ENCODE measurements at places on chromosomes 5 and 9.

DNA sequence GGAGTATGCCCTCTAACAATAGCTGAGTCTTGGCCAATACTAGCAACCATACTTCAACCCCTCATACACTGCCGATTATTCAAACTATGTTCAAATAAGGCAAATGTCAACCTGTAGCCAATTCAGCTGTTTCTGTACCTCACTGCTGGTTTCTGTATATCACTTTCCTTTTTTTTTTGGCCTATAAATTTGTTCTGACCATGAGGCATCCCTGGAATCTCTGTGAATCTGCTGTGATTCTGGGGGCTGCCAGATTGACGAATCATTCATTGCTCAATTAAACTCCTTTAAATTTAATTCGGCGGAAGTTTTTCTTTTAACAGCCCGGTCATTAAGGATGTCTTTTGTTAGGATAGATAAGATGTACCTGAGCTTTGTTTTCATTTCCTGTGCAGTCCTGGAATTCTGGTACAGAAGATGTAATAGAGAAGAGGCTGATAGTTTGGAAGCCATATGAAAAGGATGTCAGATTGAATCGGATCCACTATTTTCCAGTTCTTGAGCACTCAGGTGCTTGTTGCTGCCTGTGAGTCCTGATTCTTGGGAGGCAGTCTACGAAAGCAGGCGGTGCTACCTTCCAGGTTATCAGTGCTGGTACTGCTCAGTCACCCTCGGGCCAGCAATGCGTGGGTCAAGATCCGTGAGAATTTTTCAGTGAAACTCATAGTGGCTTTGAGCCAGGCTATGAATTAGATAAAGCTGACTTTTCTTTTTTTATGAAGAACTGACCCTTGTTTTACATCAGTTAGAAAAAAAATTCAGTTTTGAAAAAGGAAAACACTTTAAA, 106.2 kb upstream of the TUT7 start:
- DNase-seq, result no peak

DNA sequence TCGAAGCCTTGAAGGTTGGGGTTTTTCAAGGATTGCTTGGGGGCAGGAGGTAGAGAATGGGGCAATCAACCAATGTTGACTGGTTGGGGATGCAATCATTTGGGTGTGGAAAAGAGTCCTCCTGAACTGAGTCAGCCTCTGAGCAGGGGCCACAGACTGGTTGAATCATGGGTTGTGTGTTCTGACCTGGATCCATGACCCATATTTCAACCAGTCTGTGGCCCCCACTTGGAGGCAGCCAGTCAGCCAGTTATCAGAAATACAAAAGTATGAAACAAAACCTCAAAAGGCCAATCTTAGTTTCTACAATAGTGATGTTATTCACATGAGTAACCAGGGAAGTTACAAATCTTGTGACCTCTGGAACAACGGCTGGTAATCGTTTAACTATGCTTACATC, 81.4 kb upstream of the RANBP6 start:
- no peak for DNase-seq

DNA sequence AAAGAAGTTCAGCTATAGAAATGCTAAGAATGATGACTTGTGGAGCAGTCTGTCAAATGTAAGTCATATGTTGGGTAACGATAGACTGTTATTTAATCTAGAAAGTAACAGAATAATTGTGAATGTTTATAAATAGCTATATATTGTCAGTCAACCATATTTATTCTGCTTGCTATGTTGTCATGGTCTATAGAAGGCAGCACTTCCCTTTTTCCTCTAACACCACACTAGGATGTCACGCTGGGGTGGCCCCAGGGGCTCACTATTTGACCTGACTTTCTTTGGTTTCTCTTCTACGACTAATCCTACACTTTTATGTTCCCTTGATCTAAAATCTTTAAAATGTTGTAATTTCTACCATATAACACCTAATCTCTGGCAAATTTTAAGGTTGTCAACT, 20.5 kb downstream of the ERAP2 start:
- DNase-seq, result peak; percentile 61

GRCh38 chr5:80248378-80248777, 7.5 kb downstream of the SERINC5 start:
- DNase-seq, result no peak

DNA sequence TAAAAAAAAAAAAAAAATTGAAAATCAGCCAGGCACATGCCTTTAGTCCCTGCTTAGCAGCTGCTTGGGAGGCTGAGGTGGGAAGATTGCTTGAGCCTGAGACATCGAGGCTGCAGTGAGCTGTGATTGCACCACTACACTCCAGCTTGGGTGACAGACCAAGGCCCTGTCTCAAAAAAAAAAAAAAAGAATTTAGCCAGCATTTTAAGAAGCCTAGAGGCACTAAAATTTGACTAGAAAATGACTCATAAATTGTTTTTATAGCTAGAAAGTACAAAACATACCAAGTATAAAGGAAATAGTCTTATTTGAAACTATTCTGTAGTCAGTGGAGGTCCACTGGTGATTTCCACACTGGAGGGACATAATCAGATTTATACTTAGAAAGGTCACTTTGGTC, 17.5 kb downstream of the LRRC70 start:
- DNase-seq, result no peak

- DNase-seq, result no peak
Observed at GRCh38 chr9:89750117-89750791, 145.4 kb downstream of the GADD45G start.

DNA sequence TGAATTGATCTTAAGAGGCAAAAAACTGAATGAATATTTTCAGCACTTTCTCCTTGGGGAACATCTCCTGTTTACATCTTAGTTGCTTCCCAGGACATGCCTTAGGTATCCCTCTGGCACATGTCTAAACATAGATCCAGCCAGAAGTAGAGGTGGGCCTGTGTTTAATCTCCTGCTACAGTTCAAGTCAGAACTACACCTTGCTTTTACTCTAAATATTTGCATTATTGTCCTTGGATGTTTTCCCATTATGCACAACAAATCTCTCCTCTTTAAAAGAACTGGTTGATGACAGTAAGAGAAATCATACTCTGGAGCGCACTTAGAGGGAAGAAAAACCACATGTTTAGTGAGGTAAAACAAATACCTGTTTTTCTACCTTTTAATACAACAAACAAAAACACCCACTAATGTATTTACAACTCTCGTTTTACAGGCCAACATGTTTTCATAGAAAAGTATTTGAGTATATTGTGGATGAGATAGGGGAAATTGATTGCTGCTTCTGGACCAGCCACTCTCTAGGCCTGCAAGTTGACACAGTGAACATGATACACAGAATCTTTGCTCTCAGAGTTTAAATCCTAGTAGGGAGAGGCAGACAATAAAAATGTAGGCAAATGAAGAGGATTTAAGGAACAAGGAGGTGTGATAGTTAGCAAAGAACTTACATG, 32.3 kb downstream of the TNFAIP8 start:
- no peak for DNase-seq

DNA sequence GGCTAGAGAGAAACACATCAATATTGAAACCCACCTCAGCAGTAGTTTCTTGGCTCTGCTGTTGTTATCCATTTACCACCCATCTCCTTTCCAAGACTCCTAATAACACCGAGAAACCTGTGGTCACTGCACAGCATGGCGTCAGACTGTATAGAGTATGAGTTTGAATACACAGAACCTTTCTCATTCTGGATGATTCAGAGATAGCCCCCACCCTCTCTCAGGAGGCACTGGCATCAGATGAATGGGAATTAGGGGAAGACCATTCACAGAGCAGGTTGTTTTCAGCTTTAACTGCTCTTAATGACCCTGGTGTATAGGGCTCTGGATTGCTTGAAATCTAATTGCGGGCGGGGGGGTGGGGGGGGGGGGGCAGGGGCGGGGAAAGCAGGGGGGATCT, 86.7 kb downstream of the GPR21 start:
- DNase-seq, result no peak

DNA sequence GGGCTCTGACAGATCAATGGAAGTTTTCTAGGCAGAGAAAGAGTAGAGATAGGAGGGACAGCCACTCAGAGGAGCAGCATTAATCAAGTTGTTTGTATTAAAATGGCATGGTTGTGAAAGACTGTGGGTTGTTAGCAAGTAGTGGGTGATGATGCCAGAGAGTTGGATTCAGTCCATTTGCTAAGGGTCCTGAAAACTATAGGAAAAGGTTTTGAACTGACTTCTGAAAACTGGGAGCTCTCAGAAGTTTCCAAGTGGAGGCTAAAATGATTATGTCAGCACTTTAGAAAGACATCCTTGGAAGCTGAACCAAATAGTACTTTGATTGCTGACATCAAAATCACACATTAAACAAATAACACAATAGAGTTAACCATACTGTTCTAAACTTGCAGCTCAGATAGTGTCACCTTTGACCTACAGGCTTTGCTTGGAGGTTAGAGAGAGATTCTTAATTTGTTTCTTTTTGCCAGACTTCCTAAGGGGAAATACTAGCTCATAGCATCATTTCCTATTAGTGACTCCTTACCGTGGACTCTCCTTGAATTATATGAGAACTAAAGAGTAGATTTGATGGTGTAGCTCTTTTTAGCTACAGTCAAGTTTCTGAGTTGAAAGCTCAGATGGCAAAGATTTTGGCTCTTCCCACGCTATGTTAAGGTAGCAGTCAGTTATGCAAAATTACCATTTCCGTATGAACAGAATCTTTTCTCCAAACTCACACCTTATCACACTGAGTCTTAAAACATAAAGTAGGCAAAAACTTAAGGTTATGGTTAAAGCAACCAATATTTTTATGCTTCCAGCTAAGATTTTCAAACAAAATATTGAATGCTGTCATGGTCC, 277.1 kb downstream of the NR3C1 start:
- DNase-seq, result no peak

DNA sequence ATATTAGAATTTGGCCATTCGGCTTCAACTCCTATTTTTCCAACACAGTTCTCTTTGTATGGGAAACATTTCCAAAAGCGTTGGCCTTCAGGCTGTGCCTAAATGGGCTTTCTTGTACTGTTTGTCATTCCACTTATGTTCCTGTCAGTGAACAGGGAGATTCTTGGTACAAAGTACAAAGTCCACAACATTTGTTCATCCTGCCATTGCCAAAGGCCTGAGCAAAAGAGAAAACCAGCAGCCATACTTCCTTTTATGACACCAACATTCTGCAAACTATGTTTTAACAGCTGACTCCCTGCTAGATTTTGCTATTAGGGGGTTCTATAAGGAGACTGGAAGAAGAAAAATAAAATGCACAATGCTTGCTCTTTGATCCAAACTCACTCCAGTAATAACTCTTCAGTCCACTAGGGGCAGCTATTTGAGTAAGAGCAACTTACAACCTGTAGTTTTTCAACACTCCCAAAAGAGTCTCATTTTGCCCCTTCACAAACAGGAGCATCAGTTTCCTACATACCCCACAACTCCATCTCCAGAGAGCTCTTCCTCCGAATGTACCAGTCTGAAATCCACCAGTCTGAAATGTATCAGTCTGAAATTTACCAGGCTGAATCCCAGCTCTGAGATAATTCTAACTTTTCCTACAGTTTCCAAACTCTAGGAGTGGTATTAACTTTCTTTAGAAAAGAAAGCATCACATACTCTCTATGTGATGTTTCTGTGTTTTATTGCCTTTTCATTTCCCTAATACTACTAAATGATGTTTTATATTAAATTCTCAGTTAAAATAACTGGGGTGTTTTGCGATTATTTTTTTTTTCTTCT, 693.8 kb downstream of the DNAH5 start:
- no peak for DNase-seq
